Hypothalamus (tissue), 51 donors: ENCODE measurements at places on chromosomes 7 and 10.

- DNase-seq: no peak
These were observed 101.0 kb downstream of the CDCA7L start for GRCh38 chr7:21844742-21845141.

GRCh38 chr10:31687663-31688482 lies 240.8 kb downstream of the ARHGAP12 start:
- DNase-seq: no peak

GRCh38 chr7:51680594-51681399 lies 364.2 kb upstream of the COBL start:
- no peak for DNase-seq

GRCh38 chr10:17965649-17966235 lies 14.0 kb downstream of the SLC39A12 start:
- DNase-seq: no peak

DNA sequence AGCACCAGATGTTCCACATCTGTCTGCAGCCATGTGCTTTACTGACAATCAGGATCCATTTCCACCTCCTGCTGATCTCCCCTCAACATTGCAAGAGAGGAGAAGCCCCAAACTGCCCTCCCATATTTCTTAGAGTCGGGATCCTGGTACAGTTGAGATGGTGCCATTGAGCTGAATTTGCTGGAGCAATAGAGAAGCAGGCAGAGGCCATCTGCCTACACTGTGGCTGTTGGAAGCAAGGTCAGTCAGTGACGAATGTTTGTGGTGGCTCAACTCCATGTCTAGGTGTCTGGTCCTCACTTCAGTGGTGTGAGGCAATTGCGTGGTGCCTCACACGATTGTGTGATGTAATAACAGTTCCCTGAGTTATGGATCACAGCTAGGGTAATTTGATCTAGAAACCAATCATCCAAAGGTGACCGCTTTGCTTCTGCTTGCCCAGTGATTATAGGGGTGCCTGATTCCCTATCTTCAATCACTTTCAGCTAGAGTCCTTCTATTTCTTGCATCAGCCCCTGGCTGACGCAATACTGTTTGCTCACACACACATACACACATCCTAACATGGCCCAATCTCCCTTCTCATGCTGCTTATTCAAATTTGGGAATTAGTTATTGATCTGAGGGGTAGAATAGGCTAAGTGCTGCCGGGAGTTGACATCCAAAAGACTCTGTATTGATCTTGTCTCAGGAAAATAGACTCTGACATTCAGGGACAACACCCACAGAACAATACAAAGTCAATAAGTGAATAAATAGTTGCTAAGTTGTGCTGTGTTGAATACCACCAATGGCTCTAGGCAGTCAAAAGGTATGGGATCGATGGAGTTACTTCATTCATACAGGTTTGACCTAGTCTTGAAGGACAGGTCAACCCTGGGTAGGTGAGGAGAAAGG lies 46.1 kb upstream of the SLC35B4 start:
- DNase-seq: no peak

- no peak for DNase-seq
These were observed 32.7 kb downstream of the PRKAG2 start for GRCh38 chr7:151844071-151844824.

DNA sequence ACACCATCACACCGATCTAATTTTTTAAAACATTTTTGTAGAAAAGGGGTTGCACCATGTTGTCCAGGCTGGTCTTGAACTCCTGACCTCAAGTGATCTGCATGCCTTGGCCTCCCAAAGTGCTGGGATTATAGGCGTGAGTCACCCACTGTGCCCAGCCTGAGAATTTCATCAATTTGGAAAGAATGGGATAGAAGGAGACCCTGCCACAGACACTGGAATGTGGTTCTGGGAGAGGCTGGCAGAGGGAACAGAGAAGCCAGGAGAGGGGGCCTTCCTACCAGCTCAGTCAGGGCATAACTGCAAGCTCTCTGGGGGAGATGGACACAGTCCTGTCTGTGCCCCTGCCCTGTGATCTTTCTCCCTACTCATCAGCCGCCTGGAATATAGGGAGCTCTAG lies 42.1 kb upstream of the MKRN1 start:
- no peak for DNase-seq

- DNase-seq: peak; percentile 64
These were observed 538 bp downstream of the TRIM8 start for GRCh38 chr10:102644646-102645387.

DNA sequence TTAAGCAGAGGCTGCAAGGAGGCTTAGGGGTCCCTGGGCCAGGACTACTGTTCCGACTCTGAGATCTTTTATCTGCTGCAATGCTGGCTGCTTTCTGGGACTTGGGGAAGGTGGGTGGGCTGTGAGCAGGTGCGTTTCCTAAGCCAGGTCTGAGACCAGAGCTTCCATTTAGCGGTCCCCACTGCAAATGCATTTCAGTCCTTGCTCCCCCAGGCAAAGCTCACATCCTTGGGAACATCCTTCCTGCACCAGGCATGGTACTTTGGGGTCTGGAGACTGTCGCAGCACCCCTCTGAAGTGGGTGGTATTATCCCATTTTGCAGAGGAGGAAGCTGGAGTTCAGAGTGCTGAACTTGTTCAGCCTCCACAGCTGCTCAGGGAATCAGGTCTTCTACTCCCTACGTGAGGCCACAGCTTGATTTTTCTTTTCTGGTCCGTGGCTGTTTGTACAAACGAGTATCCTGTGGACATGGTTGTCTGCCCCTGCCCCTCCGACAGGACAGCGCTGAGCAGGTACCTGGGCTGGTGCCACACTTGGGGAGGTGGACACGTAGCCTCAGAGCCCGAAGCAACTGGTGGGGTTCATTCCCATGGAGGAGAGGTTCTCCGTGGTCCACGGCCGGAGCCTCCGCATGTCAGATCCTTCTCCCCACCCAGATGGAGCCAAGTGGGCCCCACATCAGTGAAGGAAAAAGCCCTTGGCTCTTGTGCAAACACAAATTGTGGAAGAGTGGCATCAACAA lies 20.0 kb downstream of the ZMIZ1 start:
- no peak for DNase-seq

DNA sequence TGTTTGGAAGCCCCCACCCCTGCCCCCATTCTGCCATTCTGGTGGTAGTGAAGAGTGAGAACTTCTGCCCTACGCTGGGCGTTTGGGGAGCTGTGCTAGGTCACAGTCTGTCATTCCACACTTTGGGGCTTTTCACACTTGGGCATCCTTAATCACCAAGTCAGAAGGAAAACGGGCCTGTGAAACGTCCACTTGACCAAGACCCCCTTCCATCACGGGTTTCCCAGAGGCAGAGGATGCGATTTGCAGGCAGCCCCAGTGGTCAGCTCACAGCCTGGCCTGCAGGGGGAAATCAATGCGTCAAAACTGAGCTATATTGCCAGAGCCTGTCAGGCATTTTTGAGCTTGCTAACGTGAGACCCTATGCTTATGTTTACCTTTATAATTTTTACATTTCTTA lies 663.3 kb upstream of the MGMT start:
- DNase-seq: no peak

DNA sequence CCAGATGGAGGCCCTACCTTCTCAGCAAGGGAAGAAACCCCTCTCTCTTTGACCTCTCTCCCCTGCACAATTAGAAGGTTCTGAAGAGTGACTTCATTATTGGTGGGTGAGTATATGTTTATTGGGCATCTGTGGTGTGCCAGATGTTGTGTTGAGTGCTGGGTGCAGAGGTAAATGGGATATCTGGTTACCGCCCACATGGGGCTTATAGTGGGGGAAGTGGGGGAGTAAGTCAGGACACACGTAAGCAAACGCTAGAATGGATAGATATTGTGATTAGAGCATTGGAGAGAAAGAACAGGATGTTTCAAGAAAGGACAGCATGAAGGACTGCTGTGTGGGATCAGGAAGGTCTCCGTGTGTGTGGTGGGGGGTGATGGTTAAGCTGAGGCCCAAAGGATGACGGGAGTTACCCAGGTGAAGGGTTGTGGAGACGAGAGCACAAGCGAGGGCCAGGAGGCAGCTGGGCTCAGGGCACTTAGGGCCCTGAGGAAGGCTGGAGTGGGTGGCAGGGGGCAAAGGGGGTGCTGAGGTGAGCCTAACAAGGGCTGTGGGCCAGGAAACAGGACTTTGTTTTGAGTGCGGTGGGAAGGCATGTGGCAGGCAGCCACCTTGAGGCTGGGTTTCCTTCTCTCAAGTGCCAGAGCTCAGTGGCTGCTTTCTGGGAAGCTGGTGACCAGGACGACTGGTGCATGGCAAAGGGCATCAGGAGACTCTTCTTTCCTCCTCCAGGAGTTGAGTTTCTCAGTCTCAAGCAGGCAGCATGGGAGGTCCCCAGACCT lies 299.9 kb downstream of the RPS24 start:
- no peak for DNase-seq

DNA sequence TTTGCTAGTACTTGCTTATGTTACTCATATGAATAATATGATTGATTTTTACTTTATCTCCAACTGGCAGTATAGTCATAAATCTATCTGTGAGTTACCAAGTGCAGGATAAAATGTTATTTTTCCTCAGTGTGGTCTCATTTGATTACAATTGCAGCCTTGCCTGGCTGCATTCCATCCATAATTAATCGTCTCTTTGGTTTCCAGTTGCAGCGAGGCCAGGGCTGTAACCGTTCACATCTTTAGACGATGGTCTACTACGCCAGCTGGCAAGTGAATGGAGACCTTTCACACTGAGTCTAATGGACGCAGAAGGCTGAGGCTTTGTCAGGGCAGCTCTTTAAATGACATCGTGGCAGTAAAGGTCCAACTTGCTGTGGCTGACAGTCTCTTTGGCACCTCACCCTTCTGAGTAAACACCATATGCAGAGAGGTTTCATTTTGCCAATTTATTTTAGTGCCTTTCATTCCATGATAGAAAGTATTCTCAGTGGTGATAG lies 84.0 kb downstream of the ARL4A start:
- DNase-seq: no peak
